Bronchial epithelial cell (primary cell): ENCODE measurements at places on chromosomes 5 and 9. TPM values are rescaled to one million over a fixed set of nuclear protein-coding genes. Genes with fewer than 3 reads are reported as not detected.

Gene GMCL2
- not detected in 2 replicates for total RNA-seq

Gene CDH10
- total RNA-seq, result not detected in 2 replicates

Gene DRD1
- not detected in 2 replicates for total RNA-seq

Gene OR1L4
- total RNA-seq, result not detected in 2 replicates

GRCh38 chr9:123093141-123093540, 59.7 kb downstream of the GPR21 start:
- DNase-seq, result no peak
